Occipital lobe (tissue), 3 donors: ENCODE measurements at places on chromosomes 4 and X. TPM values are rescaled to one million over a fixed set of nuclear protein-coding genes. Genes with fewer than 3 reads are reported as not detected.

DNA sequence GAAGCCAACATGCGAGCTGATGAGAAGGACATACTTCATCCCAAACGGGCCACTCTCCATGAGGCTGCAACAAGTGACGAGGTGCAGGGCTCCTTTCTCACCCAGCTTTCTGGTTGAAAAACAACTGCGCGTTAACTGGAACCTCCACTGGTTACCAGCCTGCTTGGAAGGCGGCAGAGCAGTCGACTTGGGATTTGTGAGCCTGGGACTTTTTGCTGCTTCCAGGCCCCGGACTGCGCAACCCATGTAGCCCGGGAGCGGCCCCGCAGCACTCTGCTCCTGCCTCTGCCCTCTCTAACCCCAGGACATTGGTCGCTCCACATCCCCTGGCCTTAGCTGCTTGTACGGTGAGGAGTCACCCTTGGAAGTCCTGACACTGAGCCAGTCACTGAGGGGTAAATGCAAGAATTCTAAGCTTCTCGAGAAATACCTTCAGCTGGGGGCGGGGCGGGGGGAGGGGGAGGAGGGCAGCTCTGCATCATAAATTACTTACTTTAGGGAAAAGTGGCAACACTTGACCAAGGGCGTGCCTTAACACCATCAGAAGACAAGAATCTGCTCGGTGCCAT lies 72.7 kb downstream of the MTMR1 start:
- no peak for DNase-seq

GRCh38 chr4:7450775-7451433 lies 16.2 kb upstream of the PSAPL1 start:
- DNase-seq: no peak

DNA sequence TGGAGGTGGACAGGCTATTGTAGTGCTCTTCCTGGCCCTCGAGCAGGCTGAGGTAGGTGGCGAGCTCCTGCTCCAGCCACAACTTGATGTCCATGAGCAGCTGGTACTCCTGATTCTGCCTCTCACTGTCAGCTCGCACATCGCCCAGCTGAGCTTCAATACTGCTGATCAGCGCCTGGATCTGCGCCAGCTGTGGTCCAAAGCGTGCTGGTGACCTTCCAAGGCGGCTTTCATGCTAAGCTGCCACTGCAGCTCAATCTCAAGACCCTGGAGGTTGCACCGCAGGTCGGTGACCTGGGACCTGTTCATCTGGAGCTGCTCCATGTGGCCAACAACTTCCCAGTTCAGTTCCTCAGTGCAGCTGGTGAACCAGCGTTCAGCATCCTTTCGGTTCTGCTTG lies 31.2 kb downstream of the LRIT3 start:
- no peak for DNase-seq

- no peak for DNase-seq
These were observed 1.6 kb upstream of the OTOP1 start for GRCh38 chr4:4228356-4228668.

DNA sequence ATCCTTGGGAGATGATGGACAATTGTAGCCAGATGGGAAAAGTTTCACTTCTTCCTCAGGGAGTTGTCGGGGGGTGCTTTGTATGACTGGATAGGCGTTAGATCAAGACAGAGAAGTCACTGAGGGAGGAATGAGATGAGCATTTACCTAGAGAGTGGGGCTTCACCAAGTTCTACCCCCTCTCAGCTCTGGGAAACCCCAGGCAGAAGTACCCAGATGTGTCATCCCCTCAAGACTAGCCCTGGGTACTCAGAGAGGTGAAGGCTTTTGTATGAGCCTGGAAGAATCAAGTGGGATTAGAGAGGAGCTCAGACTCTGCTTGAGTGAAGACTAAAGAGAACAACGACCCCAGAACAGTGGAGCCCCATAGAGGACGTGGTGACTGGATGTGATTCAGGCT lies 1.9 kb downstream of the MAGEB1 start:
- DNase-seq: no peak

- DNase-seq: no peak
These were observed 17.2 kb upstream of the POLA1 start for GRCh38 chrX:24676403-24677024.

- no peak for DNase-seq
These were observed 89.5 kb downstream of the EVC start for GRCh38 chr4:5800496-5800895.

- no peak for DNase-seq
These were observed 275.5 kb downstream of the PCDH10 start for GRCh38 chr4:133424605-133425004.

- no peak for DNase-seq
These were observed 144.8 kb downstream of the FRYL start for GRCh38 chr4:48635310-48635709.

DNA sequence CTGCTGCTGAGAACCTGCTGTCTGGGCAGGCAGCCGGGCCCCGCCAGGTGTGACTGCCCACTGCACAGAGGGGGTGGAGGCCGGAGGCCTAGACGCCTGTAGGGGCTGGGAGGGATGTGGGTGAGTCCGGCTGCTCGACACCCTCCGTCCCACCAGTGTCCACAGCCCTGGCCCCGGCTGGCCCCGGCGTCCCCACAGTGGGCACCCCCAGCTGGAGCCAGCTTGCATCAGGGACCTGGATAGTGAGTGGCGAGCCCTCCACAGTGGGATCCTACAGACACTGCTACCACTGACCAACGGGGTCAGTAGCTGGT lies 34.7 kb upstream of the SPON2 start:
- no peak for DNase-seq

- no peak for DNase-seq
These were observed 714.5 kb downstream of the CCSER1 start for GRCh38 chr4:90841676-90842075.

DNA sequence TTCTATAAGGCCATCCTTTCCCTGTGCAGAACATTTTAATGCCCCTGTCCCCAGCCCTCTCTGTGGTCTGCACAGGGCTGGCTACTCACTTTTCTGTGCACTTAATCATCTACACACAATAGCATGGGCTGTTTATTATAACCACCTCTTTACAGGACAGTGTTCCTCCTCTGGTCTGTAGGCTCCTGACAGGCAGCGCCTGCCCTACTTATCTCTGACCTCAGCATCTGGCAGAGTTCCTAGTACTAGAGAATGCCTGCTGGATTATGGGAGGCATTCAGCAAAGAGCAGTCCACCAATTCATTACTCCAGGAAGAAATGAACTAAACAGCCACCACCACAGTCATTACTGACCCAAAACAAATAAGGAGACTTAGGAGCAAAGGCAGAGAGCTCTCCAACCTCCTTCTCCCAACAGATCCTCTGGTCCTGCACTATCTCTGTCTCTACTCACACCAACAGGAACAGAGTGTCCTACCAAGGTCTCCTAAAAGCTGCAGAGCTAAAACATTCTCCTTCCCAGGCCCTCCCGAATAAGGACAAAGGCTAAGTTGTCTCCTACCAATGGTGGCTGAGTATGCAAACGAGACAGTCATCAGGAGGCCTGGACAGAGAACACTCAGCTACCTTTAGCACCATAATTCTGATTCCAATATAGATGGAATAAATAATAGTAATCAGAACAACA lies 279.2 kb downstream of the QDPR start:
- DNase-seq: peak; percentile 16

DNA sequence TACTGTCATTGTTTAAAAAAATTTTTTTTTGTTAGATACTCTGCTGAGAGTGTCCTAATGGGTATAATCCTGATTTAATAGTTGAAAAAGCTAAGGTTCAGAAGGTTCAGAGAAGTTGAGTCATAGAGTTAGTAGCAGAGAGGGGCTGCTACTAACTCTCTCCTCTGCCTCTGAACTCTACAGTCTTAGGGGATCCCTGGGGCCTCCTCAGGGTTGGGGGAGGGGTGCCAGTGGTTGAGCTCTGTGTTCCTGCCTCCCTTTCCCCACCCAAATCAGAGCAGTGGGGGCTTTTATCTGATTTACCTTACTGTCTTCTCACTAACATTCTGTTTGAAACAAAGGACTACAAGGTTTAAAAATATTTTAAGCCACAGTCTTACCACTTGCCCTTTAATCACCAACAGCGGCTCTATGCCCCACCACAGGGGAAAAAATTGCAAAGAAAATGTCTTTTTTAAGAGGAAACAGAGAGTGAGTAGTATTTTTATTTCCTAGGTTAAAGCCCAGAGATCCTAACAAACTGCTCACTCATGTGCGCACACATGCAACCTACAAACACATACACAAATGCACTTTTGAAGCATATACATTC lies 102.2 kb upstream of the ATP6AP2 start:
- no peak for DNase-seq

DNA sequence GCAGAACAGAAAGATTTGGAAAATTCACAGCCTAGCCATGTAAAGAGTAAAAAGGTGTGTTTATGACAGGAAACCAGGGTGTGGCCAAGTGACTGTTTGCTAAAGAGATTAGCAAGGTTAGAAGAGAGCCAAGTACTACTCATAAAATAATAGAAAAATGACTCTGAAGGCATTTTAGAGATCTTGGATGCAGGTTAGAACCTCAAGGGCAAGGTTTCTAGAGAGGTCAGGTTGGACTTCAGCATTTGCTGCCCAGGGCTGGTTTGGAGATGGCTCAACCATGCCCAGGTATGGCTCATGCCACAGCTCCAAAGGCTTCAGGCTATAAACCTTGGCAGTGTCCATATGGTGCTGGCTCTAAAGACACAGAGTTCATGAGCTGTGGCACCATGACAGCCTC lies 40.6 kb upstream of the ADGRA3 start:
- DNase-seq: no peak

- DNase-seq: no peak
These were observed 508.9 kb upstream of the FTHL17 start for GRCh38 chrX:31580726-31581125.

GRCh38 chr4:121824171-121824527 lies 466 bp upstream of the CCNA2 start:
- no peak for DNase-seq

DNA sequence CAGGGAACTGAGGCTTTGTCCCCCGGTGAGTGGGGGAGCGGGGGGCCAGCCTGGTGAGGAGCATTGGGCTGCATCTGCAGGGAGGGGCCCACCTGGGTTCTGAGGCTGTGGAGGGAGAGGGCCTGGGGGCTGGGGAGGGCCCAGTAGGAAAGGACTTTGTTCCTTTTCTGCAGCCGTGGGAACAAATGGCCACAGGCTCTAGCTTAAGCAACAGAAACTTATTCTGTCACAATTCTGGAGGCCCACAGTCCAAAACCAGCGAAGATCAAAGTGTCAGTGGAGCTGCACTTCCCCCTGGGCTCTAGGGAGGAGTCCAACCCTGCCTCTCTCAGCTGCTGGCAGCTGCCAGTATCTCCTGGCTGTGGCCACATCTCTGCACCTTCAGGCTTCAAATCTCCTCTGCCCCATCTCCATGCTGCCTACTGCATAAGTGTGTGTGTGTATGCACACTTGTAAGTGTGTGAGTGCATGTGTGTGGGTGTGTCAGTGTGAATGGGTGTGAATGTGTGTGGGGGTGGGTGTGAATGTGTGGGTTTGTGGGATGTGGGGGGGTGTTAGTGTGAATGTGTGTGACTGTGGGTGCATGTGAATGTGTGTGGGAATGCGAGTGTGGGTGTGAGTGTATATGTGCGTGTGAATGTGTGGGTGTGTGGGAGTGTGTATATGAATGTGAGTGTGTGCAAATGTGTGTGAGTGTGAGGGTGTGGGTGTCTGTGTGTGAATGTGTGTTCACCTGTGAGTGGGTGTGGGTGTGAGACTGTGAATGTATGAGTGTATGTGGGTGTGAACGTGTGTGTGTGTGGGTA lies 204.5 kb upstream of the PSAPL1 start:
- DNase-seq: no peak

DNA sequence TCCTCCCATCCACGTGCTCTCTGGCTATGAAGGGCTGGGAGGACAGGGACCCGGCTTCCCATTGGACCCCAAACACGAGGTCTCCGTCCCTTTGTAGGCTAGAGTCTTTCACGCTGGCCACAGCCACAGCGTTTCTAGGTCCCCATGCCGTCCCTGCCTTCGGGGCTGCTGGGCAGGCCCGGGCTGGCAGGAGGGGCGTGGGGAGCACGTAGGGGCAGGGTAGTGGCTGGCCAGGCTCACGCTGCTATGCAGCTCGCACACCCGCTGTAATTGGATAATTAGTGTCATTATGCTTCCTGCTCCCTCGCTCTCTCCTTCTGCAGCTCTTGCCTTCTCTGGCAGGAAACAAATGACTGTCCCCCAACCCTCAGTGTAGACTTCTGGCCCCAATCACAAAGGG lies 9.8 kb downstream of the ATP2B3 start:
- no peak for DNase-seq

DNA sequence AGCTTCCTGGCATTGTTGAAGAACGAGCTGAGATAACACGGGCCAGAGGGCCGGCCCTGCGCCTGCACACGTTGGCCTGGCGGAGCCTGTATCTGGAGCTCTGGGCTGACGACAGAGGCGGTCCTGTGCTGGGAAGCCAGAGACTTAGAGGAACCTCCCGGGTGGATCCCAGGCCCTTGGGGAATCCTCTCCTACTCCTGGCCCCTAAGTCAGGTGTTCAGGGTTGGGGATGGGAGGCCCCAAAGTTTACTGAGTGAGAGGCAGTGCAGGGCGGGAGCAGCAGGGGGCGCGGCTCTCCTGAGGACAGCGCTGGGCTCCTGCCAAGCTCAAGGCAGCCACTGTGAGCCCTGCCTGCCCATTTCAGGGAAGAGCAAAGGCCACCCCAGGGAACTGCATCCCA lies 2.5 kb upstream of the HTRA3 start:
- DNase-seq: no peak

GRCh38 chr4:26815199-26815598 lies 45.4 kb upstream of the STIM2 start:
- no peak for DNase-seq

- DNase-seq: no peak
These were observed 1038.3 kb upstream of the SLIT2 start for GRCh38 chr4:19213388-19213787.

- DNase-seq: peak; percentile 75
These were observed 18.0 kb downstream of the CRMP1 start for GRCh38 chr4:5874811-5875449.

DNA sequence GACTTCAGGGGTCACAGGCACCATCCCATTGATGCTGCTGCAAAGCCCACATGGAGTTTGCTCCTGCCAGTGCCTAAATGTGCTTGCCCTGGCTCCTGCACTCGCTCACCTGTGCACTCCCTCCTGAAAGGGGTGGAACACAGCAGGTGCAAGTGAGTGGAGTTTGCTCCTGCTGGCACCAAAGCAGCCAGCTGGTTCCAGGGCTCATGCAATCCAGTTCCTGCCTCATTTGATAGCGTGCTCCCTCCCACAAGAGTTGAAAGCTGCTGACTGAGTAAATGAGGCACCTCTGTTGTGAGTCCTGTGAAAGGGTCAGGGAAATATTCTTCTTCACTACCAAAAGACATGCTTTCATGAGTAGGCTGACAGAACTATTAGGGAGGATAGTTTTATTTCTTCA lies 30.5 kb downstream of the CXCL8 start:
- DNase-seq: no peak

The VEGFD gene
- total RNA-seq: not detected

The SPIN2A gene
- total RNA-seq: 3.3 TPM

The AWAT2 gene
- total RNA-seq: not detected

The ADH7 gene
- total RNA-seq: not detected

The PTPN13 gene
- total RNA-seq: 136 TPM

The TMEM255A gene
- 1.4 TPM for total RNA-seq

The CXCL11 gene
- not detected for total RNA-seq

The ETNPPL gene
- total RNA-seq: 0.78 TPM

The TCEAL2 gene
- total RNA-seq: 18.7 TPM

The CENPVL1 gene
- total RNA-seq: 1.7 TPM

The FABP2 gene
- not detected for total RNA-seq

The SASH3 gene
- 0.62 TPM for total RNA-seq

The NOX1 gene
- not detected for total RNA-seq
